ENCODE measurements at places on chromosomes 11 and 22. TPM values are rescaled to one million over a fixed set of nuclear protein-coding genes. Genes with fewer than 3 reads are reported as not detected.

- DNase-seq: peak; percentile 57
- no peaks in the 10 kb centered on the region for H3K27me3 ChIP-seq
- H3K27ac ChIP-seq: no peak overlapping the region
- no peak overlapping the region for H3K4me3 ChIP-seq
- H3K4me1 ChIP-seq: no peaks in the 10 kb centered on the region
- H3K36me3 ChIP-seq: no peaks in the 10 kb centered on the region
Measured at GRCh38 chr11:36056160-36056751, 112.4 kb downstream of the LDLRAD3 start.

- H3K27ac ChIP-seq: no peak overlapping the region
- no peaks in the 10 kb centered on the region for H3K27me3 ChIP-seq
Measured at GRCh38 chr11:69867076-69868005, 48.1 kb upstream of the FGF3 start.

The CYB5R2 gene
- not detected for total RNA-seq

GRCh38 chr22:28143961-28144745 lies 225.1 kb upstream of the PITPNB start:
- no peaks in the 10 kb centered on the region for H3K27me3 ChIP-seq
- no peak overlapping the region for H3K4me3 ChIP-seq
- H3K36me3 ChIP-seq: no peaks in the 10 kb centered on the region
- H3K27ac ChIP-seq: no peak overlapping the region
- no peak for DNase-seq
- H3K4me1 ChIP-seq: peaks cover 7% of the 10 kb centered on the region

The FXYD6 gene
- total RNA-seq: 16.8 TPM

- DNase-seq: no peak
- H3K36me3 ChIP-seq: no peaks in the 10 kb centered on the region
- no peaks in the 10 kb centered on the region for H3K4me1 ChIP-seq
- no peak overlapping the region for H3K27ac ChIP-seq
- H3K27me3 ChIP-seq: no peaks in the 10 kb centered on the region
Measured at GRCh38 chr11:83649528-83649855, 363.3 kb upstream of the CCDC90B start.

The H19 gene
- 151 TPM for total RNA-seq

DNA sequence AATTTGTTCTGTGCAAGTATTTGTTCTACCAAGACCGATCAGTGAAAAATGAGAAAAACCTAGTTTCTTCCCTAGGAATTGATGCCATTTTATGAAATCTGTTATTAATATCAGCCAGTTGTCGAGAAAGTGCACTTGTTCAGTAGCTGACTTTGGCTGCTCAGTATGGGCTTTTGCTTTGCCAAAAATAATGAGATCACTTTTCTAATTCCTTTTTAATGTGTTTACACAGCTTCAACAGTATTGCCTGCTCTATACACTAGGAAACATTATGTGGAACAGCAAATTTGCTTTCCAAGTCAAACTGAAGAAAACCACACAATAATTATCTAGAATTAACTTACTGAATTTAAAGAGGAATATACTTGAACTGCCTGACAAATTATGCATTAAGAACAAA lies 34.4 kb downstream of the SCUBE2 start:
- no peaks in the 10 kb centered on the region for H3K36me3 ChIP-seq
- no peaks in the 10 kb centered on the region for H3K27me3 ChIP-seq
- H3K27ac ChIP-seq: no peak overlapping the region
- H3K4me3 ChIP-seq: no peak overlapping the region
- H3K4me1 ChIP-seq: no peaks in the 10 kb centered on the region

The TPCN2 gene
- total RNA-seq: 18.9 TPM

The SCUBE2 gene
- 40.0 TPM for total RNA-seq

- DNase-seq: no peak
- H3K4me1 ChIP-seq: peaks cover 56% of the 10 kb centered on the region
- H3K36me3 ChIP-seq: no peaks in the 10 kb centered on the region
- no peaks in the 10 kb centered on the region for H3K27me3 ChIP-seq
- H3K4me3 ChIP-seq: no peak overlapping the region
Measured at GRCh38 chr11:44977493-44977984, 26.9 kb upstream of the TP53I11 start.

The GTPBP1 gene
- 53.4 TPM for total RNA-seq

DNA sequence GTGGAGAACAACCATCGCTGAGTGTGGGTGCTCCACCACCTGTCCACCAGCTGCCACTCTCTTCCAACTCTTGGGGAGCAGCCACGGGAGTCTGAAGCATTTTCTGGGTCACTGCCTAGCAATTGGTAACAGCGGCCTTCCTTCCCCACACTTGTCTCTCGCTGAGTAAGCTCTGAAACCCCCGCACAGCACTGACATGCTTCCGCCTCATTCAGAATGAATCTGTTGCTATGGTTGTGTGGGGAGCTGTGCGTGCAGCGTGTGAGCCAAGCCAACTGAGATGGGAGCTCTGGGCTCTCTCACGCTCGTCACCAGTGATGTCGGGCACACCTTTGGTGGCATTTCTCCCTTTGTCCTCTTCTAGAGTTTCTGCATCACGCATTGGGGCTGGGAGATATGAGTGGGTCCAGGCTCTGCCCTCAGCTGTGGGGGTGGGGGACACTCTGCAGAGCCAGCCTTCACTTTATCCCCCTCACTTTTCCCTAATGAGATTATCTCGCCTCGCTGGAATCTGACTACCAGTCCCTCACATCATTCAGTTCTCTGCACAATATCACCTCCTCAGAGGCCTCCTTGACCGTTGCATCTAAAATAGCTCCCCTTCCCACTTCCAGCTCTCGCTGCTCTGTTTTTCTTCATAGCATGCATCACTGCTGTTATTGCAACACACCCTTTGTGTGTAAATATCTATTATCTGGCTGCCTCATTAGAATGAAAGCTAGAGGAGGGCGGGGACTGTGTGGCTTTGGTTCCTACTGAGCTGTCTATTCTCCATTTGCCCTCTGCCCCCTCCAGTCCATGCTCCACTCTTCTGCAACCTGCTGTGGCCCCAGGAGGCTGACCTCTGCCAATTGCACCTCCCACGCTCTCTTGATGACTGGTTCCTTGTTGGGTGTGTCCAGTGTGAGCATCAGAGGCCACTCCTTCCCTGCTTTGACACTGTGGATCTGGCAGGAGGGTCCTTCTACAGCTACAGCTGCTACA lies 569.9 kb upstream of the CADM1 start:
- H3K4me1 ChIP-seq: no peaks in the 10 kb centered on the region
- no peaks in the 10 kb centered on the region for H3K36me3 ChIP-seq
- H3K27ac ChIP-seq: no peak overlapping the region
- no peak overlapping the region for H3K4me3 ChIP-seq
- no peaks in the 10 kb centered on the region for H3K27me3 ChIP-seq

GRCh38 chr11:9936754-9937153 lies 272.9 kb downstream of the SWAP70 start:
- no peaks in the 10 kb centered on the region for H3K4me1 ChIP-seq
- no peaks in the 10 kb centered on the region for H3K27me3 ChIP-seq
- no peak overlapping the region for H3K4me3 ChIP-seq
- DNase-seq: no peak

The LZTR1 gene
- 66.9 TPM for total RNA-seq

DNA sequence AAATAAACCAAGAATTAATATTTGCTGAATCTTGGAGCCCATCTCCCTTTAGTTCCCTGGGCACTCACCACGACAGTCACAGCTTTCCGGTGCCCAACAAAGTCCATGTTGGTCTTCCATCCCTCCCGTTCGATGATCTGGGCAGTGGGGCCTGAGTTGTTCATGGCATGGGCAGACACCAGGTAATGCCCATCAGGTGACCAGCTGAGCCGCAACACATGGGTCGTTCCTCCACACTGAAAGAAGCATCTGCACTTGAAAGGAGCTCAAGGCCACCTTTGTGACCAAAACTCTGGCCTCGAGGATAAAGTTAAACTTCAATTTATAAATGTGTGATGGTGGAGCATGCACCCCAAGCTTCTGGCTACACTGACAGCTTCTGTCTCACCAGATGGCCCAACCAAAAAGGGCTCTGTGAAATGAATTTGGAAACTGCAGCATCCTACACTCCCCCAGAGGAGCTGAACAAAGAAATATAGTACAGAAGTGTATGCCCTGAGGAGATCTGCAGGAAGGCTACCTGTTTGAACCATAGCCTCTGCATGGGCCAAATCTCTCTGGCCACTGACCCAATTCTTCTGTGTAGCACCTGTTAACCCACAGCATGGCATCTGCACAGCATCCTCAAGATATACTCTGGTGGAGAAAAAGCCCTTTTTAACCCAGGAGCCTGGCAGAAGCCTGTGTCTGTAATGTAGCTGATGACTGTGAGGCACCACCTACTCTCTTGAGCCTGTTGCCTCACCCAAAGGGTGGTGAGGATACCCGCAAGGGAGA lies 37.1 kb downstream of the HIRA start:
- H3K27me3 ChIP-seq: no peaks in the 10 kb centered on the region
- no peak overlapping the region for H3K27ac ChIP-seq
- H3K4me3 ChIP-seq: no peak overlapping the region
- DNase-seq: no peak

DNA sequence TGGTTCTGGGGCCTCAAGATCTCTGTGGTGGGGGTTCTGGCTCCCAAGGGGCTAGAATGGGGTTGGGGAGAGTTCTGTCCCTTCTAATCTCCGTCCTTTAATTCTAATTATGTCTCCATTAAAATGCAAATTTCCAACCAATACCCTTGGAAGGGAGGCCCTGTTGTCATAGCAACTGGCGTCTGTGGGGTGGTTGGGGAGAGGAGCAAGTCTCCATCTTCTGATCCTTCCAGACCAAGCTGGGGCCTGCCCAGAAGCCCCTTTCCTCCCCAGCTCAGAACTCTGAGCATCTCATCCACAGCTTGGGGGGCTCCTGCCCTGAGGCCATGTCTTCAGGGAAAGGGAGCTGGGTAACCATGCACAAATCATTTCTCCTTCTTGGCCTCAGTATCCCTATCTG lies 5.4 kb upstream of the RPS19BP1 start:
- H3K4me1 ChIP-seq: peaks cover 10% of the 10 kb centered on the region
- H3K27ac ChIP-seq: no peak overlapping the region
- DNase-seq: no peak
- no peaks in the 10 kb centered on the region for H3K36me3 ChIP-seq

DNA sequence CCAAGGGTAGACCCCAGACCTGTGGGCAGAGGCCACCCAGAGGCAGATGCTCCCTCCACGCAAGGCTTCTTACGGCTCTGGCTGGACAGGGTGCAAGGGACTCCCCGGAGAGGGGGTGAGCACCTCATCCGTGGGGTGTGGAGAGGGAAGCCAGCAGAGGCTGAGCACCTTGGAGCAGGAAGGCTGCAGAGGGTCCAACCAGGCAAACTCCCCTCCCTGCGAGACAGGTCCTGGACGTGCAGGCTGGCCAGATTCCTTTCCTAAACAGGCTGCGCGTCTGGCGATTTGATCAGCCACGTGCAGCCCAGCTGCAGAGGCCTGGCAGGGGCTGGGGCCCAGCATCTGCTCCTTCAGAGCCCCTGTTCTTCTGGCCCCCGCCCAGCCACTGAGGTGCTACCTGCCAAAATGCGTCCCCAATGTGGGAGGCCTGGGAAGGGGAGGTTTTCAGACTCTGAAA lies 49.3 kb downstream of the WNT11 start:
- no peak for DNase-seq
- no peak overlapping the region for H3K27ac ChIP-seq
- no peak overlapping the region for H3K4me3 ChIP-seq
- no peaks in the 10 kb centered on the region for H3K27me3 ChIP-seq
- H3K4me1 ChIP-seq: peaks cover 47% of the 10 kb centered on the region

DNA sequence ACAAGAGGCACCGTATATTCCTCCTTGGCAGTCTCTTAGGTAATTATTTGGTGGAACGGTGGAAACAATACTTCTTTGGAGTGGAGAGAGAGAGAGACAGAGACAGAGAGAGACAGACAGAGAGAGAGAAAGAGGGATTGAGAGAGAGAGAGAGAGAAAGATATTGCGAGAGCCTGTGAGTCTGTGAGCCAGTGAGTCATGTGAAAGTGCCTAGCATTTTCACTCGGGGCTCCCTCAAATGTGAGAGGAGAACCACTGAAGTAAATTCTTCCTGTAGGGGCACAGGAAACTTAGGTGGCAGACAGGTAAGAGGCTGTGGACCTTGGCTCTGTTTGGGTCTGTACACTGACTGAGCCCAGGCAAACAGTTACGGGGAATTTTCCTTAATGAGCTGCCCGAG lies 31.6 kb upstream of the SNX19 start:
- H3K36me3 ChIP-seq: no peaks in the 10 kb centered on the region
- no peaks in the 10 kb centered on the region for H3K27me3 ChIP-seq
- no peak overlapping the region for H3K4me3 ChIP-seq

The OR51B5 gene
- not detected for total RNA-seq

The RAB38 gene
- 3.1 TPM for total RNA-seq

The C11orf16 gene
- not detected for total RNA-seq

The CHST1 gene
- total RNA-seq: 2.0 TPM

The OR8D4 gene
- total RNA-seq: 13.2 TPM

The CRYBA4 gene
- total RNA-seq: not detected

The MMP11 gene
- total RNA-seq: 1.0 TPM

GRCh38 chr11:2114430-2115241 lies 24.6 kb downstream of the IGF2 start:
- H3K4me3 ChIP-seq: no peak overlapping the region
- H3K4me1 ChIP-seq: no peaks in the 10 kb centered on the region
- H3K36me3 ChIP-seq: no peaks in the 10 kb centered on the region

- DNase-seq: no peak
- peaks cover 37% of the 10 kb centered on the region for H3K4me1 ChIP-seq
- no peaks in the 10 kb centered on the region for H3K36me3 ChIP-seq
- H3K27me3 ChIP-seq: no peaks in the 10 kb centered on the region
- H3K27ac ChIP-seq: no peak overlapping the region
- no peak overlapping the region for H3K4me3 ChIP-seq
Measured at GRCh38 chr11:66046901-66047300, 2.1 kb downstream of the GAL3ST3 start.

The OR2AG2 gene
- total RNA-seq: 0.26 TPM

The BACE1-AS gene
- total RNA-seq: 5.3 TPM

DNA sequence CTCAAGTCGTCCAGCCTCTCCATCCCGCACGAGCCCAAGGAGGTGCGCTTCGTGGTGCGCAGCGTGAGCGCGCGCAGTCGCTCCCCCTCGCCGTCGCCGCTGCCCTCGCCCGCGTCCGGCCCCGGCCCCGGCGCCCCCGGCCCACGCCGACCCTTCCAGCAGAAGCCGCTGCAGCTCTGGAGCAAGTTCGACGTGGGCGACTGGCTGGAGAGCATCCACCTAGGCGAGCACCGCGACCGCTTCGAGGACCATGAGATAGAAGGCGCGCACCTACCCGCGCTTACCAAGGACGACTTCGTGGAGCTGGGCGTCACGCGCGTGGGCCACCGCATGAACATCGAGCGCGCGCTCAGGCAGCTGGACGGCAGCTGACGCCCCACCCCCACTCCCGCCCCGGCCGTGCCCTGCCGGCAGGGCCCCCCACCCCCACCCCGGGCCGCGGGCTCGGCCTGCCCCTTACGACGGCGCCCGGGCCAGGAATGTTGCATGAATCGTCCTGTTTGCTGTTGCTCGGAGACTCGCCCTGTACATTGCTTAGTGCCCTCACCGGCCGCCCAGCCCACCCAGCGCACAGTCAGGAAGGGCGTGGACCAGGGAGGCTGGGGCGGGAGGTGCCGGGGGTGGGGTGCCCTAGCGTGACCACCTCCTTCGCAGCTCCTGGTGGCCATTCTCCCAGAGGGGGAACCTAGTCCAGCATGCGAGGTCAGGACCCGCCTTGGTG lies 6.9 kb upstream of the ACR start:
- H3K4me3 ChIP-seq: no peak overlapping the region
- no peak for DNase-seq
- H3K36me3 ChIP-seq: no peaks in the 10 kb centered on the region
- H3K4me1 ChIP-seq: peaks cover 10% of the 10 kb centered on the region
- H3K27ac ChIP-seq: no peak overlapping the region
- no peaks in the 10 kb centered on the region for H3K27me3 ChIP-seq

- no peaks in the 10 kb centered on the region for H3K4me1 ChIP-seq
- no peak overlapping the region for H3K4me3 ChIP-seq
- DNase-seq: no peak
Measured at GRCh38 chr11:47587723-47588326, 1.3 kb downstream of the FAM180B start.

The KDM4E gene
- not detected for total RNA-seq

The DERL3 gene
- 6.2 TPM for total RNA-seq

The NXPE2 gene
- total RNA-seq: not detected
